ENCODE measurements at places on chromosomes 6 and 20.

DNA sequence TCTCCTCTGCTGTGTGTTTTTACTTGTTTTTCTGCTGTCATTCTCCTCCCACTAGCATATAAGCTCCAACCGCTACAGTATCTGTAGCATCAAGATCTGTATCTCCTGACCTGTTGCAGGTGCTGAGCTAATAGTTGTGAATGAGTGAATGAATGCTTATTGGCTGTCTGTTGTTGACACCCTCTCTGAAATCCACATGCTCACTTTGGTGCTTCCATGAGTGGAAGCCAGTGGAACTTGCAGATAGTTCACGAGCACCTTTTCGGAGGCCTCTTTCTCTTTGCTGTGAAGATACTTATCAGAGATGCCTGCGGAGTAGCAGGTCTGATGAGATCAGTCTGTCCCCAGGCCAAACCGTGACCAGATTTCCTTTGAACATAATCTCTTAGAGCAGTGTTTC, 117.3 kb downstream of the EYA2 start:
- DNase-seq: no peak

DNA sequence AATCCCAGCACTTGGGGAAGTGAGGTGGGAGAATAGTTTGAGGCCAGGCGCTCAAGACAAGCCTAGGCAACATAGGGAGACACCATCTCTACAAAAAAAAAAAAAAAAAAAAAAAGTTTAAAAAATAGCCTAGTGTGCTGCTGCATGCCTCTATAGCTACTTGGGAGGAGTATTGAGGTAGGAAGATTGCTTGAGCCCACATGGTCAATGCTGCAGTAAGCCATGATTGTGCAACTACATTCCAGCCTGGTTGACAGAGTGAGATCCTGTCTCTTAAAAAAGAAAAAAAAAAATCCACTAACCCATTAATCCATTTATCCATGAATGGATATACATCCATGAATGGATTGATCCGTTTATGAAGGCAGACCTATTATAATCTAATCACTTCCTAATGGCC, 1064.6 kb upstream of the EYS start:
- no peak for DNase-seq

DNA sequence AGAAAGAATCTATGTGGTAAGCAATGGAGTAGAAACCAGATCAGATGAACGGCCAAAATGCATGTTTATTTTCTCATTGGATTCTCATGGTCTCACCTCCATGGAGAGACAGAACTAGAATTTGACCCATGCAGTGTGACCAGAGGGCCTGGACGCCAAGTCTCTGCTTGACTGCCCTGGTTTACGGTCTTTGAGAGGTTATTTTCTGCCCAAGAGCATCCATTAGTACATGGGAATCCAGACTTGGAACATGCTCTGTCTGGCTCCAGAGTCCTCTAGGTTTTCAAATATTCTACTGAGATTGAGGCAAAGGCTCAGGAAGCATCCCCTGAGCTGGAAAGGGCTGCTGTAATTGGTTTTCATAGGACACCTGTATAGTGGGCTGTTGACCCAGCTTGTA, 45.5 kb upstream of the UST start:
- DNase-seq: no peak

DNA sequence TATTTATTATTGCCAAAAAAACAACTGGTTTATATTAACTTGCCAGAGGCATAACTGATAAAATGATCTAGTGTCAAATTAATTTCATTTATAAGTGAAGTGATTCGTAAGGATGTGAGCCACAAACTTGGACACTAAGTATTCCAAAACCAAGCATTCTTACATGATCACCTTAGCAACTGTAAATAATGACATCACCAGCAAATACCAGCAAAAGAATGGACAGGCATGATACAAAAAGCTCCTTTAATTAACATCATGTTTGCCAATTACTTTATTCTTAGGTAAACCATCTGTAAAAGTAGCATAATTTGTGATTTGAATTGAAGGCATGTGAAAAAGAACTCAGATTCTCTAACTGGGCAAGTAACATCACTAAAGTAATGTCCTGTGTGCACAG, 17.2 kb upstream of the FNDC1 start:
- DNase-seq: no peak

GRCh38 chr6:7899101-7899888, 11.3 kb downstream of the TXNDC5 start:
- DNase-seq: no peak

- DNase-seq: no peak
Observed at GRCh38 chr6:13299918-13300317, 28.4 kb downstream of the TBC1D7 start.

GRCh38 chr6:127891731-127892326, 9.0 kb downstream of the THEMIS start:
- no peak for DNase-seq

DNA sequence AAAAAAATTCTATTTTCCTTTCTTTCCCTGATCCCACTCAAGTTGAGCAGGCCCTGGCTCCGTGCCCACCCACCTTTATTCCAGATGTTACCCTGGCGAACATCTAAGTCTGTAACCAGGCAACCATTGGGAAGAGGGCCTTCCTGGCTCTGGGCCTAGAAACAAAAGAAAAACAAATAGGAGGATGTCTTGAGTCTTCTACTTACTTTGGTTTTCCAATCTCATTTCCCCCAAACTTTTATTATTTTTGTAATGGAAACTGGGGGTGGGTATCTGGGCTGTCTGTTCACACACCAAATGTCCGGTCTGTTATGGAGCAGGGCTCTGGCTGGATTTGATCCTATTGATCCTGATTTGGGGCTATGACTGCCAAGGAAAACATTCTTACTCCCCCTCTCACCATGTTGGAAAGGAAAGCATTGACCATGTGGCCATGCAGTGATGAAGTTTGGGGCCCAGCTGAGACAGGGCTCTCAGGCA, 744.1 kb downstream of the DHX35 start:
- no peak for DNase-seq

GRCh38 chr6:12501990-12502389, 211.8 kb downstream of the EDN1 start:
- DNase-seq: no peak

DNA sequence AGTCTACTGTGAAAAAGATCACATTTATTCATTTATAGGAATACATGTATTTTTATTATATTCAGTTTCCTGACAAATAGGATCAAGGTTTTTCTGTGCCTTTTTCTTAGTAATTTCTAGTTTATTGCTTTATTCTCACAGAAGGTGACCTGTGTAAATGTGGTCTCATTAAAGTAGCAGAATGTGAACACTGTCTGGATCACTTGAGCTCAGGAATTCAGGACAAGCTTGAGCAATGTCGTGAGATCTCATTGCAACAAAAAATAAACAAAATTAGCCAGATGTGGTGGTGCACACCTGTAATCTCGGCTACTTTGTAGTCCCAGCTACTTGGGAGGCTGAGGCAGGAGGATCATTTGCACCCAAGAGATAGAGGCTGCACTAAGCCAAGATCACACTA, 516.7 kb downstream of the CDKAL1 start:
- no peak for DNase-seq

DNA sequence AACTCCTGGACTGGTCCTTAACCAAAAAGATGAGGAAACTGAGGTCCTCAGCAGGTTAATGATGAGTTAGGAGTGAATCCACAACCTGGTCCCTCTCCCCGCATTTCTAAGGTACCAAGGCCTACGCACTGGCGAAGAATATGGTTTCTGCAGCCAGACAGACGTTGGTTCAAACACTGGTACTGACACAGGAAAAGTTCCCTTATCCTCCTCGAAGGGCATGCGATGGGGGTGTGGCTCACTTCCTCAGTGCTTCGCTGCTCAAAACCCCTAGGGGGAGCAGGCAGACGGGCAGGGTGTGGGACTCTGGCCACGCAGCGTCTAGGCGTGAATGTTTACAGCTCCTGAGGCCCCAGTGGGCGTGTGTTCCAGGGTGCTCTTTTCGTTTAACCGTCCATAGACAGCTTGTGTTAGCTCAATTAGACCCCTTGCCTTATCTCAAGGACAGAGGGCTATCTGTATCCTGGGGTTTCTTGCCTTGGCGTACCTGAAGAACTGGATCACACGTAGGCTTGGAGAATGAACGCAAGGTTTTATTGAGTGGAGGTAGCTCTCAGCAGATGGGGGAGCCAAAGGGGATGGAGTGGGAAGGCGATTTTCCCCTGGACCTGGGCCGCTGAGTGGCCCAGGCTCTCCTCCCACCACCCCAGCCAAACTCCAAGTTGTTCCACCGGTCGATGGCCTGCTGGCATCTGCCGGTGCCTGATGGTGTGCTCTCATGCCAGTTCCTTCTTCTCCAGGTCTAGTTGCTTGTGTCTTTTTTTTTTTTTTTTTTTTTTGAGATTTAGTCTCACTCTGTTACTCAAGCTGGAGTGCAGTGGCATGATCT, 31.8 kb upstream of the PTPN1 start:
- peak; percentile 59 for DNase-seq

DNA sequence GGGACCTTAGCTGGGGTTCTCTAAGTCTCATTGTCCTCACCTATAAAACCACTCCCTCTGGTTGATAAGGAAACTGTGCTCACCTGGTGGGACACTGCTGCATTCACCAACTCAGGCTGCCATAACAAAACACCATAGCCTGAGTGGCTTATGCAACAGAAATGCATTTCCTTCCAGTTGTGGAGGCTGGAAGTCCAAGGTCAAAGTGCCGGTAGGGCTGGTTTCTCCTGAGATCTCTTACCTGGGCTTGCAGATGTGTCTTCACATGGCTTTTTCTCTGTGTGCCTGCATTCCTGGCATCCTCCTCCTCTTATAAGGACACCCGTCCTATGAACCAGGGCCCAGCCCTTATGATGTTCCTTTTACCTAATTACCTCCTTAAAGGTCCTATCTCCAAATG, 60.0 kb upstream of the SLC32A1 start:
- DNase-seq: no peak

DNA sequence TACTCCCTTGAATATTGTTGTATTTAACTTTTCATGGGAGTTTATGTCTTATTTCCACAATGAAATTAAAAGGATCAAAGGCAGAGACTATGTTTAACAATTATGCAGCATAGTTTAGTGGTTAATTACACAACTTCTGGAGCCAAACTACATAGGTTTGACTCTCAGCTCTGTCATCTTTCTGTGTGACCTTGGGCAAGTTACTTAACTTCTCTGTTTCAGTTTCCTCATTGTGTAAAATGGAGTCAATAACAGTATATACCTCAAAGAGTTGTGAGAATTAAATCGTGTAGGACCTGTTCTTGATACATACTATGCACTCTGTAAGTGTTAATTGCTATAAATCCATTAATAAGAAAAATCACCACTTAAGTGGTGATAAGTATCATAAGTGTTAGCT, 48.3 kb downstream of the BTBD9 start:
- no peak for DNase-seq

- DNase-seq: no peak
Observed at GRCh38 chr6:19551611-19552010, 285.6 kb upstream of the ID4 start.

- no peak for DNase-seq
Observed at GRCh38 chr6:122286512-122286911, 112.9 kb upstream of the HSF2 start.

- no peak for DNase-seq
Observed at GRCh38 chr6:27547157-27548075, 74.5 kb upstream of the ZNF184 start.

GRCh38 chr6:107083921-107084320, 31.4 kb downstream of the BEND3 start:
- DNase-seq: no peak

DNA sequence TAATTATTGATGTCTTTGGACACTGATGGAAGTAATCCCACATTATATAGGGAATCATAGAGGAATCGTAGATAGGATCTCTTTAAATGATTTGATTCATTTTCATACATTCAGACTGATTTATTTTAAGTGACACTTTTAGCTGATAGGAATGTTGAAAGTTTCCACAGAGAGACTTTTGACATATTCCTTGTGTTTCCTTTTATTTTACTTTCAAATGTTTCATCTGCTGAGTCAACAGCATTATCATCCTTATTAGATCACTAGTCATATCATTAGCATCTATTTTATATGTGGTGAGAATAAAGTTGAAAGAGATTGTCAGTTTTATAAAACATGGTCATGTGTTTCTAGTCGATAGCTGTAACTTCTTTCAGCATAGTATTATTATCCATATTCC, 13.4 kb downstream of the DCBLD1 start:
- DNase-seq: no peak

- DNase-seq: no peak
Observed at GRCh38 chr20:48102076-48102787, 317.0 kb upstream of the SULF2 start.

DNA sequence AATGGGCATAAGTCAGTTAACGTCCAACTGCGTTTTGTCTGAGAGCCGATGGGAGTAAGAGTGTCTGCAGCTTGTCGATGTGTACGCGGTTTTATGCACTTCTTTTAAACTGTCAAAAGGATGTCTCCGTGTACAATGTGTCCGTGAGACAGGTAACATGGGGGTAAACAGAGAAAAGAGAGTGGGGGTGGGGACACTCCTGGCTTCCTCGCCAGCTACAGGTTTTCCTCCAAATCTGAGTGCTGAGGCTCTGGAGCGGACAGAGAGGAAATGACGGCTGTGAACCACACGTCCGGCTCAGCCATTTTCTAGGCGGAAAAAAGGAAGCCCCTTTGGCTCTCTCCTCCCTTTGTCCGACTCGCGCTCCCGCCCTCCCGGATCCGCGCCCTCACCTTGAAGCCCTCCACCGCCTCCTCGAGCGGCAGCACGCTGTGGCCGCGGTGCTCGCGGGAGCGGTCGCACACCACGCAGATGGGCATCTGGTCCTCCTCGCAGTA, 916 bp downstream of the TRIM27 start:
- peak; percentile 12 for DNase-seq

DNA sequence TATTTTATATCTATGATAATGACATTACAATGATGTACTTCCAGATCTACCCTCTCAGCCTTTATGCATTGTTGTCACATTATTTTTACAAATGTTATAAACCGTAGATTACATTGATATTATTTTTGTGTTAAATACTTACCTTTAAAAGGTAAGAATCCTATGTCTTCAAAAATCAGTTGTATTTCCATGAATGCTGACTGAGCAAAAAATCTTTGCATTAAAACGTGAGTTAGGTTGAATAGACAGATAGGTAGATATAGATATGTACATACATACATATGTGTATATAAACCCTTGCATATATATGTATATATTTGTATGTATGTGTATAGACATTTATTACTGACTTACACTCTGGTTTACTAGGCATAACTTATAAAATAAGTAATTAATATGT, 558.2 kb downstream of the CDH26 start:
- DNase-seq: no peak

GRCh38 chr20:6668546-6668945, 98.9 kb upstream of the BMP2 start:
- DNase-seq: no peak

DNA sequence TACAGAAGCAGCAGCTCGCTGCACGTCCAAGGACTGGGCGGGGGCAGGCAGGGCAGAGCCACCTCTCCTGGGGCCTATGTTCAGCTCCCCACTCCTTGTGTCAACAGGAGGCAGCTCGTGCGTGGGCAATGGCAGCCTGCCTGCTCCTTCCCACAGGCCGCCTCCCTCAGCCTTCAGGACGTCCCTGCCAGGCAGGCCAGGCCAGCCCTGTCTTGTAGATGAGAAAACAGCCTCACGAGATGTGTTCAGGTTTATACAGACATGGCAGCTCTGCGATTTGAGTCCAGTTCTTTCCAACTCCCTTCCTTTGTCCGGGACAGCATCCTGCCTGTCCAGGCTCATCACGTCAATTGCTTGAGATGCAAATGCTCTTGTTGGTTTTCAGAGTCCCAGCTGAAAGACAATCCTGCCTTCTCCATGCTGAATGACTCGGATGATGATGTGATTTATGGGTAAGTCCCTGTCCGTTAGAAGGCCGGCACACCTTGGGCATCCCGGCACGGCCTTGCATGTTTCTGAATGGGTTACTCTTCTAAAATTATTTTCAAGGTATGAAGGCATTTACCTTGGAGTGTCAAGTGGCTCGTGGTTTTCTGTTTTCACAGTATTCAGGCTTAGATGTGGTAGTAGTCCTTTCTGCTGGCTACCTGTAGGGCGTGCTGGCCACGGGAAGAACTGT, 13.5 kb downstream of the DYNLT1 start:
- no peak for DNase-seq

Data from activated T-cell treated with anti-CD3 and anti-CD28 coated beads for 4 hours (primary cell).